ENCODE measurements at places on chromosomes 1 and 21. TPM values are rescaled to one million over a fixed set of nuclear protein-coding genes. Genes with fewer than 3 reads are reported as not detected.
A peak's percentile ranks its signal among the peaks of the same experiment; 100 is the strongest.

RIT1 gene
- 39.5 TPM for total RNA-seq

HAO2 gene
- total RNA-seq, result not detected

WNT4 gene
- not detected for total RNA-seq

PAQR6 gene
- 0.36 TPM for total RNA-seq

TM2D1 gene
- 40.2 TPM for total RNA-seq

F13B gene
- under 0.01 TPM for total RNA-seq

LRRIQ3 gene
- 0.59 TPM for total RNA-seq

TTC39A gene
- total RNA-seq, result 0.88 TPM

PCP4L1 gene
- not detected for total RNA-seq

LDLRAD1 gene
- not detected for total RNA-seq

UBL4B gene
- 1.1 TPM for total RNA-seq

GRCh38 chr1:40762144-40762923 is 21.3 kb upstream of the KCNQ4 start:
- DNase-seq, result no peak

DNA sequence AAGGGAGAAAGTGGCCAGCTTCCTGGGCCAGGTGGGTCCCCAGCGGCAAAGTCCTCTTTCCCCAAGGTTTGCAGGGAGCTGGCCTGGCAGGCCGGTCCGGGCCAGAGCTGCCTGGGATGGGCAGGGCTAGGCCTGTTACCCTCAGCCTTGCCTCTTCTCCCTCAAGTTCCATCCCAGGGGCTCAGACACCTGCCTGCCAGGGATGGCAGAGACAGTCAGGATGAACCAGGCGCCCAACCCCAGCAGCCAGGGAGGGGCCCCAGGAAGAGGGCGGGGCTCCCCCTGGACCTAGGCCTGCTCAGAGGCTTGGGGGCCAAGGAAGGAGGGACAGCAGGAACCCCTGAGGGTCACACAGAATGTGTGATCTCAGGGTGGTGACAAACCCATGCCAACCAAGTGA is 120.6 kb downstream of the CASZ1 start:
- no peak for DNase-seq

GRCh38 chr21:36209626-36210171 is 53.1 kb downstream of the DOP1B start:
- peak; percentile 30 for DNase-seq

- DNase-seq, result no peak
Measured at GRCh38 chr1:218521414-218522169, 176.5 kb downstream of the TGFB2 start.

- no peak for DNase-seq
Measured at GRCh38 chr1:108584428-108584856, 24.5 kb downstream of the EEIG2 start.

GRCh38 chr1:180157108-180157507 is 2.4 kb downstream of the QSOX1 start:
- DNase-seq, result peak; percentile 94

DNA sequence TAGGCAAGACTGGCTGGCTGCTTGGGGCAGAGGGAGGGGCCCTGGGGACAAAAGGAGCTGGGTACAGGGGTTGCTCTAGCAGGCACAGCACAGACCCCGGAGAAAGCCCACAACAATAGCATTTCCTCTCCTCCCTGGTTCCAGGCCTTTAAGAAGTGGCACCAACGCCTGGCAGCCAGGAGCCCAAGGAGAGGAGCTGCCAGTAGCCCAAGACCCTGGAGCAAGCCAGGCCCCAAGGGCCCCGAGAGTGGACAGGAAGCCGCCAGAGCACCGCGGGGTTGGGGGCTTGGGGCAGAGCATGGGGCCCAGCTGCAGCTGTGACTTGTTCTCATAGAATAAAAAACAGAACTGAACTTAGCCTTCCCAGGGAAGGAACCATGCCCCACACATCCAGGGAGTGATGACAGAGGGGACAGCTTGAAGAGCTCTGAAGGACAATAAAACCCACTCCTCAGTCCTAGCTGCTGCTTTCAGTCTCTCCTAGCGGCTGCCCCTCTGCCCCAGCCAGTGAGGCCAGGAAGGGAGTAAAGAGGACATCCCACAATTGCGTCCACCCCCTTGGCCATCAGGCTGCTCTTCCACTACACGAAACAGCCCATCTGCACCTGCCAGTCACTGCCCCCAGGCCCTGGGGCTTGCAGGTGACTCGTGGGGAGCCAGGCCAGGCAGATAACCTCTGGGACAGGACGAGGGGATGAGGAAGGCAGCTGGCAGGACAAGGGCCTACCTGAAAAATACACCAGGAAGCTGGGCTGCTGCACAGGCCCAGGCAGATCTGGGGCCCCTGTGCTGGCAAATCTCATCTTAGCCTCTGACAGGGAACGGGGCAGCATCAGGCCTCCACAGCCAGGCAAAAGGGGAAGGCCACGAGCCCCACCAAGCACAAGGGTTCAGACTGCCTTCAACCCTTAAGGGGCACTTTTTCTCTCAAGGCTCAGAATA is 16.4 kb downstream of the MTHFR start:
- DNase-seq, result no peak

- DNase-seq, result no peak
Measured at GRCh38 chr1:64077281-64077940, 126.0 kb upstream of the UBE2U start.

DNA sequence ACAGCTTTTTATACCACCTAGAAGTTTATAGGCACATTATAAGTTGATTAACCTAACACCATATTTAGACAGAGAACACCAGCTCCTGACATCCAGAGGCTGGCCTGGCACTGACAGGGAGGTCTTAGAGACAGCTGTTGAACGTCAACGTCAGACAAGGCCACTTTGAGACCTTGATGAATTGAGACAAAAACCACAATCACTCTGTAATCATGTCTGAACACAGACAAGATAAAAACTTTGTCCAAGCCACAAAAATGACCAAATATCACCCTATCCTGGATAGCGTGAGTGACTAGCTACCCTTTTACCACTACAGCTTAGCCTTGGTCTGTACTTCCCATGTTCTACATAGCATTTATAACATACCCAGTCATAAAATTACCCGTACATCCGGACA is 403.6 kb upstream of the CHRM3 start:
- DNase-seq, result no peak

DNA sequence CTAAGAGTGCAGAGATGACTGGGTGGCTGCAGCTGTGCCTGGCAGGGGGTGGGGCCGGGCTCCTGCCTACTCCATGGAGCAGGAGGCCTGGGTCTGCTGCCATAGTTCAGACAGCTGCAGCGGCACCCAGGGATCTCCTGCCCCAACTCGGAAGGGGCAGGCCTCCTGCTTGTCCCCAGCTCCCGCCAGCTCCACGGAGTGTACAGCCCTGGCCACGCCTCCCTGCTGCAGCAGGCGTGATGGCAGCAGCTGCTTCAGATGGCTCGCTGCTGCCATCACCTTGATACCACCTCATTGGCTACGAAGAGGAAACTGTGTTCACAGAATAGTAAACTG is 35.9 kb downstream of the ACTL8 start:
- no peak for DNase-seq

DNA sequence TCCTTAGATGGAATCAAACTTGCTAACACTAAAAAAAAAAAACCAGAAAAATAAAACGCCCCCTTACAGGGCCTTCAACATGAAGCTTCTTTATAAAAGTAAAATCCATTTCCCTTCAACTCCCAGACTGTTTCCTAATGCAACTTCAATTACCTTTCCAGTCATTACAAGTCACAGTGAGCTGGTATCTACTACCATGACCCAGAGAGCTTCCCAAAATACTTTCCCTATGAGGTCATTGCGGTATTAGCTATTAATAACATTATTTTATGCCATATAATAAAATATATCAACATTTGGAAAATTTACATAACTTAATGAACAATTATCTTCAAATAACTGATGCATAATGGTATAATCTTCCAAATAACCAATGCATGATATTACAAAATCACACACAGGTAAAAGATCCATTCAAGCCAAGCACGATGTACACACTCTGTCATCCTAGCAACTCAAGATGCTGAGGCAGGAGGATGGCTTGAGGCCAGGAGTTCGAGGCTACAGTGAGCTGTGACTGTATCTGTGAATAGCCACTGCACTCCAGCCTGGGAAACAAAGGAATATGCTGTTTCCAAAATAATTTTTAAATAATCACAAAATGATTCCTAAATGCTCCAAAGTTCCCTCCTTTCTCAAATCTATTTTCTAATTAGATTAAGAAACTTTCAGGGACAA is 24.1 kb downstream of the EIF4G3 start:
- DNase-seq, result no peak

GRCh38 chr1:221170171-221170570 is 290.9 kb downstream of the HLX start:
- DNase-seq, result no peak

DNA sequence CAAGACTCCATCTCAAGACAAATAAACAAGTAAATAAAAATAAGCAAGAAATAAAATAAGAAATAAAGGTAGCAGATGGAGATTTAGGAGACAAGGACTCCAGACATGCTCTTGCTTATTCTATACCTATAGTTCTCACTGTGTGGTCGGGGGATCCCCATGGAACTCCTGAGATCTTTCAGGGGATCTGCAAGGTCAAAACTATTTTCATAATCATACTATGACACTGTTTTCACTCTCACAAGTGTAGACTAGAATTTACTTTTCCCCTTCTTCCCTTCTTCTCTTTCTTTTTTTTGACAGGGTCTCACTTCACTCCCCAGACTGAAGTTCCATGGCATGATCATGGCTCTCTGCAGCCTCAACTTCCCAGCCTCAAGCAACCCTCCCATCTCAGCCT is 29.8 kb upstream of the NLRP3 start:
- no peak for DNase-seq

GRCh38 chr1:202801175-202801574 is 7.0 kb downstream of the KDM5B start:
- DNase-seq, result no peak

DNA sequence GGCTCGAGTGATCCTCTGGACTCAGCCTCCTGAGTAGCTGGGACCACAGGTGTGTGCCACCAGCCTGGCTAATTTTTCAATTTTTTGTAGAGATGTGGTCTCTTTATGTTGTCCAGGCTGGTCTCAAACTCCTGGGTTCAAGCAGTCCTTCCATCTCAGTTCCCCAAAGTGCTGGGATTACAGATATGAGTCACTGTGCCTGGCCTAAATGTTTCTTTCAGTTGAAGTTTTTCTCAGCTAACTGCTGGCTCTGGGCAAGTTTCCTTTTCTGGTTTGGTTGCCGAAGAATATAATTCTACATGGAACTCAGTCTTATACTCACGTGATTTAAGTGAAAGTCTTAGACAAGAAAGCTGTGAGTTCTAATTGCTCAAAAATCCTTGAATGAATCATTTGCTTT is 57.0 kb downstream of the SASS6 start:
- DNase-seq, result no peak

DNA sequence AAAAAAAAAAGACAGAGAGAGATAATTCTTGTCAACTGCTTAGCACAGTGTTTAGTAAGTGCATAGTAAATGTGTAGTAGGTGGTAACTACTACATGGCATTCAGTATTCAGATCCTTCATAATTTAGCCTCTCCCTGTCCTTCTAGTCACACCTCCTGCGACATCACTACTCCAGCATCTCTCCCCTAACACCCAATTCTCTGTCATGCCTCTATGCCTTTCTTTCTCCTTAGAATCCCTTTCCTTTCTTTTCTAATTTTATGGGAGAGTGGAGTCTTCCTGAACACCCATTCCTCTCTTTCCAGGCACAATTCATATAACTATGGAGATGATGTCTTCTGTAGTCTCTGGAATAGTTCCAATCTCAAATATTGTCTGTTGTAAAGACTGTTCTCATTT is 3.9 kb upstream of the VPS72 start:
- DNase-seq, result no peak

- peak; percentile 47 for DNase-seq
Measured at GRCh38 chr1:63874278-63874880, 100.6 kb downstream of the ROR1 start.

- no peak for DNase-seq
Measured at GRCh38 chr21:46489800-46490199, 31.1 kb downstream of the DIP2A start.

DNA sequence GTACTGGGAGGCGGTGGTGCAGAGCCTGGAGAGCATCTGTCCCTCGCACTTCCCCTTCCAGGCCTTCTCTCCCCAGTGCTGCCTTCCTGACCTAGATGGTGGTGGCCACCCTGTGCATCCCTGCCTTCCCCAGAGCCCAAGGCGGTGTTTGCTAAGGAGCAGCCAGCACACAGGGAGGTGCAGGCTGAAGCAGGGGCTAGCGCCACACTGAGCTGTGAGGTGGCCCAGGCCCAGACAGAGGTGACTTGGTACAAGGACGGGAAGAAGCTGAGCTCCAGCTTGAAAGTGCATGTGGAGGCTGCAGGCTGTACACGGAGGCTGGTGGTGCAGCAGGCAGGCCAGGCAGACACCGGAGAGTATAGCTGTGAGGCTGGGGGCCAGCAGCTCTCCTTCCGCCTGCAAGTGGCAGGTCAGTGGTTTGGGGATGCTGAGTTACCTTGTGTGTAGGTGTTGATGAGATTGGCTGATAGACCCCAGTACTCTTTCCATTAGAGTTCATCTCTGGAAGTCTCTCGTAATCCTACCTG is 51.6 kb downstream of the OBSCN start:
- DNase-seq, result no peak

- DNase-seq, result no peak
Measured at GRCh38 chr1:186785503-186785902, 43.2 kb upstream of the PLA2G4A start.

DNA sequence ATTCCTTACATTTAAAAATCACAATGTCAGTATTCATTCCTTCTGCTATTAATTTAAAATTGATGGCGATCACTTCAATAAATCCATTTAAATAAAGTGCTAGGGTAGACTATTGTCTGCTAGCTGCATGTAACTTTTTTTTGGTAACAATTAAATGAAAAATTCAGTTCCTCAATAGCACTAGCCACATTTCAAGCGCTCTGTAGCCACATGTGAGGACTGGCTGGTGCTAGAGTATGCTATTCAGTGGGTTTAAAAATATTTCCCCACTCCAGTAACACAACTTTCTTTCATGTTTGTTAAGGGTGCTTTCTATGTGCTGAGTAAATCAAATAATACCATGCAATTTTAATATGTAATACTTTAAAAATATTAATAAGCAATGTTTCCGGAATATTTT is 108.2 kb downstream of the LTN1 start:
- peak; percentile 53 for DNase-seq

DNA sequence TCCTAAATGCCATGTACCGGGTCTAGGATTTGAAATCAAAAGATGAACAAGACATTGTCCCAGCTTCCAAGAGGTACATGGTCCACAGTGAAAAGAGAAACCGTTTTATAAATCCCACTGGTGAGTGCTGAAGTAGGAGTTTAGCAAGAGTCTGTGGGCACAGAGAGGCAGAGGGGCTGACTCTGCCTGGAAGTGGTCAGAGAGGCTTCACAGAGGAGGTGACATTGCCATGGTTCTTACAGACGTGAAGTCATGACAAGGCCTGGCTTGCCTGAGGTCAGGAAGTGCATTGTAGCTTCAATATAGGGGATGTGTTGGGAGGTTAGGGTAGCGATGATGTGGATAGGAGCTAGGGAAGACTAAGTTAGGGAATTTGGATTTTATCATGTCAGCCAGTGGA is 28.4 kb downstream of the MAPKAPK2 start:
- DNase-seq, result no peak

DNA sequence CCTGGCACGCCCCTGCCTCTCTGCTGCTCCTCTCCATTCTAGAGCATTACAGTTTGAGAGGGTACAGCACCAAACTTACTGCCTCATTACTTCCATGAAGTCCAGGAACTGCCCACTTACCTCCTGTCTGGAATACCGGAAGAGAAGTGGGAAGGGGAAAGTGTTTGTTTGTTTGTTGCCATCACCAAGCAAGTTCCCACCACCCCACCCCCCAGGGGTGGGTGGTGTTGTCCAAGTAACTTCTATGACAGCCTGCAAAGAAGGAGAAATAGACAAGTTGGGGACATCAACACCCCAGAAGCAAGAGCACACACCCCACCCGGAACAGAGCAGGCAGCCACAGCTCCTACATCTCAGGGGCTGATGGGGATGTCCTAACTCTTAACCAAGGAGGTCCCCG is 18.0 kb downstream of the OPTC start:
- DNase-seq, result no peak
